ENCODE measurements at places on chromosomes 11 and 22.

DNA sequence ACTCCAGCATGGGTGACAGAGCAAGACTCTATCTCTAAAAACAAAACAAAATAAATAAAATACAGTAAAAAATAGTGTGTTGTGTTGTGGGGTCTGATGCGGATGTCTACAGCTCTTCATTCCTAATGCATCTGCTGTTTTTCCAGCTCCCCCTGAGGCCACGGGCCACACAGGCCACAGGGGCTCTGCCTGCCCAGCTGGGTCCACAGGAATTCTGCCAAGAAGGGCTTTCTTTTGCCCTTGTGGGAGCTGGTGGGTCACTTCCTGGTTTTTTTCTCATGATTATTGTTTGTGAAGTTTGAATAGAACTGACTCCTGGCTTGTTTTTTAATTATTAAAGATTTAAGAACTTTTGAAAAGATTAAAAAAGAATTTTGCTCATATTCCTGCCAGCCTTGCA lies 67.4 kb upstream of the CLDN5 start:
- no peak for DNase-seq

DNA sequence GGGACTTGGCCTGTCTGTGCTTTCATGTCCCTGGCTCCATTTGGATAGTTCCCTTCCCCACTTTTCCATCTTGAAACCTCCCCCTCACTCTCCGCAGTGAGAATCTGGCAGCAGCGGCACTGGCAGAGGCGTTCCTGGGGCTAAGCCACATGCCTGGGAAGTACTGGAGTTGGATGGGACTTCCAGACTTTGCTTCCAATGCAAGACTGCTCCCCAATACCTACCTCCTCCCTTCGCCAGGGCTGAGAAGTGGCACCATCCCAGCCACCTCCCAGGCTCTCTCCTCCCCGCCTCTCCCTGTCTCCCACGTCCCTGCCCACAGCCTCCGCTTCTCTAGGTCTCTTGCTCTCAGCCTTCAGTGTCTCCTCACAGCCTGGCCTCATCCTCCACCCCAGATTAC lies 16.6 kb downstream of the TST start:
- peak; percentile 14 for DNase-seq

- DNase-seq: no peak
Measured at GRCh38 chr22:25318081-25318823, 98.8 kb downstream of the CRYBB2 start.

DNA sequence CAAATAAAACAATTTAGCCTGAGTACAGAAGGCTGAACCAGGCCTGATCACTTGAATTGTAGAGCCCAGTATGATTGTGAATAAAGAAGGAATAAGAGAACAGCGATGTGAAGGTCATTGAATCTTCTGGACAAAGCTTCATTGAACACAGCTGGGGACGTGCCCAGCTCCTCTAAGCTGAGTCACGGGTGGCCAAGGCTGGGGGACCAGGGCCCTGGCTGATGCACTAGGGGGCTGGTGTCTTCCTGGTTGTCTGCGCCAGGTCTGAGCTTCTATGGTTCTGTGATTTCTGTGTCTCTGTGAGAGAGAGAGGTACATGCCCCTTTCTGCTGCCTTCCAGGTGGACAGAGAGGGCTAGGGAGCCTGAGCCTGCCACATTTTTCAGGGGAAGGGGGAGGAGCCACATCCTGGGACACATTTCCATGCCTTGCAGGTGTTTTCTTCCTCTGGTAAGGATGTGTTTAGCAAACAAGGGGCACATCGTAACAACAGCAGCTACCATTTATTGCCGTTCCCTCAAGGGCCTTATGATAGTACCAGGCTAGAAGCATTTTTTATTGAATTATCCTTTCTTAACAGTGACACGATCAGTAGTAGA lies 135.7 kb downstream of the C11orf91 start:
- peak; percentile 28 for DNase-seq
